Spinal cord (tissue), 10 donors: ENCODE measurements at places on chromosomes 12 and 14. TPM values are rescaled to one million over a fixed set of nuclear protein-coding genes. Genes with fewer than 3 reads are reported as not detected.

The NPC2 gene
- 76.8 TPM for total RNA-seq

The APOLD1 gene
- total RNA-seq: 76.2 TPM

The AMHR2 gene
- 0.61 TPM for total RNA-seq

The SPIC gene
- total RNA-seq: not detected

The GEMIN2 gene
- total RNA-seq: 30.3 TPM

The CLEC2D gene
- 11.0 TPM for total RNA-seq

The FAM181A gene
- 3.3 TPM for total RNA-seq

The CMKLR1 gene
- 12.0 TPM for total RNA-seq

The CYP27B1 gene
- not detected for total RNA-seq

The PLEKHA5 gene
- 81.6 TPM for total RNA-seq

The KRT3 gene
- not detected for total RNA-seq

The DAO gene
- total RNA-seq: 0.40 TPM

The CCDC197 gene
- not detected for total RNA-seq

The NOS1 gene
- 1.2 TPM for total RNA-seq

The PRB2 gene
- not detected for total RNA-seq

The SLC25A47 gene
- total RNA-seq: not detected
